ENCODE measurements at places on chromosomes 5 and 9.

- no peak for DNase-seq
These were observed 301.8 kb upstream of the PRR16 start for GRCh38 chr5:120162321-120162720.

GRCh38 chr9:21696411-21696871 lies 106.0 kb upstream of the MTAP start:
- DNase-seq = no peak

DNA sequence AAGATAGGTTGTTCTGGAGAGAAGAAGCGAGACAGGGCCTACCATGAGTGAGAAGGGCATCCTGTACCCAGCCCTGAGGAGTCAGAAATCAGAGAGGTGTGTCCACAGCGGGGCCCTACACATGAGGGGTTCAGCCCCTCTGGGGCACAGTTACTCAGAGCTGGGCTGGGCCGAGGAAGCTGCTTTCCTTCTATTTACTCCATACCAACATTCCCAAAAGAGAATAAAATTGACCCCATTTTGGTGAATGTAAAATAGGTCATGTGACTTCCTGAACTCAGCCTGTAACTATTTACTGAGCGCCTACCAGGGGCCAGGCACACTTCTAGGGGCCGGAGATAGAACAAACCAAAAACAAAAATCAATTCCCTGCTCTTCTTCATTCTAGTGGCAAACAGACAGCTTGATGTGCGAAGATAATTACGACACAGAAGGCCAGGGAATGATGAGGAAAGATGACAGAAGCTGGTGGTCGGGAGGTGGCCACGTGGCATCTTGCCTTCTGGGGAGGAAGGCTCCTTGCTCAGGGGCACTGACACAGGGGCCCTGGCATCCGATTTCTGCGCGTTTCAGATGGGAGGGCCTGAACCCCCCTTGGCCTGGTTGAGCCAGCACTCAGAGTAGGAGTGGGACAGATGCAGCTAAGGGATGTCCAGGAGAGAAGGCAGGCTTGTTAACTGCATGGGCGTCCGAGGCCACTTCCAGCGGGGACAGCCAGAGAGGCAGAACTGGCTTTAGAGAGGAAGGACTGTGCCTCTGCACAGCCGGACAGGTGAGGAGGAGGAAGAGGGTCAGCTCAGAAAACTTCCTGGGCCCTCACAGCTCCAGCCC lies 121.8 kb downstream of the NSG2 start:
- DNase-seq = no peak

GRCh38 chr5:141495453-141495811 lies 6.6 kb downstream of the PCDHGC5 start:
- no peak for DNase-seq

- DNase-seq = no peak
These were observed 5.6 kb upstream of the RNF44 start for GRCh38 chr5:176542596-176543427.

DNA sequence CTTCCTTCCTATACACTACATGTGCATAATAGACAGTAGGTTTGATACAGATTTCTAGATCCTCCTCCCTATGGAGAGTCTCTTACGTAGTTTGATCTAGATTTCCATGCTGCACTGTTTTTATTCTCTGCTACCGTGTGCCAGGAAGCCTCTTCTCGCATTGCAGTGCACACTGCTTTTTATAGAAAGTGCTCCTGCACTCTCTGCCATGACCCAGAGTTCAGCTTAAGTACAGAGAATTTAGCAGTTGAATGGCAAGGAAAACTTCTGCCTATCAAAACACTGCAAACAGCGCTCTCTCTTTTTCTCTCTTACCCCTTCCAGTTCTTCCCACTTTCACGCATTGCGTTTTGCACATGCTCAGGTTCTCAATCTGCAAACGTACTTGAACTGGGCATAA lies 187.4 kb downstream of the ARHGAP26 start:
- no peak for DNase-seq

GRCh38 chr5:171810227-171810626 lies 24.6 kb downstream of the SMIM23 start:
- DNase-seq = no peak

GRCh38 chr9:109409773-109410397 lies 88.2 kb downstream of the PTPN3 start:
- DNase-seq = no peak

DNA sequence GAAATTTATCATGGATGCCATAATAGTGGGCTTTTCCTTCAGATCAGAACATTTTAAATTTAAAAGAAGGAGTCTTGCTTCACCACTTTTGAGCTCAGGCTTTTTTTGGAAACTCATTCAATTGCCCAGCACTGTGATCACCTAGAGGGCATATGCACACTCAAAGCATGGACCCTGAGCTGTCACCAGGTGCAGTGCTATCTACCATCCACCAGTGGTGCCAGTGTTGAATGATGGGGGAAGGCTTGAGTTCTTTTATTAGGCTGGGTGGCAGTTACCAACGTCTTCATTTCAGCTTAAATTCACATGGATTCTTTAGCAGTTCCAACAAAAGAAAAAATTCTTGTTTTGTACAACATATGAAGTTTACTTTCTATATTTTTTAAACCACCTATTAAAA lies 164.1 kb downstream of the CFAP90 start:
- no peak for DNase-seq

GRCh38 chr5:6539060-6539459 lies 90.4 kb downstream of the UBE2QL1 start:
- no peak for DNase-seq

DNA sequence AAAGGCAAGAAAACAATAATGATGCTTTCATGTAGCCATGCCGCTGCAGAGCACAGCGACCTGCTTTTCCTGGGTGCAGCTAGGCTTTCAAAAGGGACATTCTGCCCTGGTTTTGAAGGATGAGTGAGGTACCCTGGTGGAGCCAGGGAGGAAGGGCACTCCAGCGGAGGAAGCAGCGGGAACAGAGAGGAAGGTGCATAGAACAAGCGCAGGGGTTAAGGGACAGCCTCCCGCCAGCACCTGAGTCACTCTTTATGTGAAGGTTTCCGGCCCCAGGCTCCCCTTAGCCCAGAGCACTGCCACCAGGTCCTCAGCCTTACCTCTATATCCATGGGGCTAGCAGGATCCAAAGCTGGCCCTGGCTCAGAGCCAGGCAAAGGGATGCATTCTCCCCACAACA lies 221.1 kb downstream of the CDK5RAP2 start:
- DNase-seq = no peak

DNA sequence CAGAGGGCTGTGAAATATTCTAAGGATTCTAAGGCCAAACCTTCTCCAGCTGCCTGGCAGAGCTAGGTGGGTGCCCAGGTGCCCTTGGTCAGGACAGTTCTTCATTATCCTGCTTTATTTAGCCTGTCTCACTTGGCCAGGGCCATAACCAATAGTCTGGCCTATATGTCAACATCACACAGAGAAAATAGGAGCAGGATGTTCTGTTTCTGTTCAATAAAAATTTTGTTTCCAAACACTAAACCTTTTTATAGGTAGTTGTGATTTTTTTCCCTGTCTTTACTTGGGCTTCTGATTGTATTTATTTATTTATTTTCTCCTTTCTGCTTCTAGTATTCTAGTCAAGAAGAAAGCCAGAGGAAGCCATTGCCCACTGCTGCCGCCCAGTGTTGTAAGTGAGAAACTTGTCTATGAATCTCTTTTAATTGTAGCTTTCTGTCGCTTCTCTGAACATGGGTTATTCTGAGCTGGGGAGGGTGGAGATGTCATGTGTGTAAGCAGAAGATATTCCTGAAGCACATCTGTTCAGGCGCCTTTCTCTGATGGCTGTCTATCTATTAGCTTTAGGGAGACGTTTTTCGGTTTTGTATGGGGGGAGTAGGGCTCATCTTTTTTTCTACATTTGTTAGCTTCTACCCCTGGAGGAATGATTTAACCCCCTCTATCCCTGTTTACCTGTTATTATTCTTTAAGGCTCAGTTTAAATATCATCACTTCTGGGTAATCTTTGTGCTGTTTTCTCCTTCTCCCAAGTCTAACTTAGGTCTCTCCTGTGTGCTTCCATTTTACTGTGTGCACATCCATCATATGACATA lies 97.1 kb downstream of the UNC13B start:
- DNase-seq = peak; percentile 23

- DNase-seq = no peak
These were observed 301.0 kb downstream of the GADD45G start for GRCh38 chr9:89905606-89906338.
